ENCODE measurements at places on chromosomes 3 and 15.

- DNase-seq: no peak
Observed at GRCh38 chr3:103968131-103968530, 1398.6 kb upstream of the ALCAM start.

DNA sequence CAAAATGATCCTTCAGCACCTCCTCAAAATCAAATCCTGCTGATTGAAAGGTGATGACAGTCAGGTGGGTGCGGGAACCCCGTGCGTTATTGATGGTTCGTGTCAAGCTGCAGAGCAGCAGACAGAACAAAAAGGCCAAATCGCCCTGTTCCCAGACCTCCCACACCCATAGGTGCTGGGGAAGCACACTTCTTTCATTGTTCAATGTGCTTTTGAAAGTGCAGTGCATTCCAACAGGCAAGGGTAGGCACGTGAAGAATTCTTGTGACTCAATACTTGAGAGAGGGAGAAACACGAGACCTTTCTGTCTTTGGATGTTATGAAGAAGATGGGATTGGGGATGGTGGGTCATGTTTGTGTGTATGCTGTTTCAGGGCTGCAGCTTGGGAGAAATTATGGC, 514.0 kb downstream of the MCTP2 start:
- DNase-seq: no peak

DNA sequence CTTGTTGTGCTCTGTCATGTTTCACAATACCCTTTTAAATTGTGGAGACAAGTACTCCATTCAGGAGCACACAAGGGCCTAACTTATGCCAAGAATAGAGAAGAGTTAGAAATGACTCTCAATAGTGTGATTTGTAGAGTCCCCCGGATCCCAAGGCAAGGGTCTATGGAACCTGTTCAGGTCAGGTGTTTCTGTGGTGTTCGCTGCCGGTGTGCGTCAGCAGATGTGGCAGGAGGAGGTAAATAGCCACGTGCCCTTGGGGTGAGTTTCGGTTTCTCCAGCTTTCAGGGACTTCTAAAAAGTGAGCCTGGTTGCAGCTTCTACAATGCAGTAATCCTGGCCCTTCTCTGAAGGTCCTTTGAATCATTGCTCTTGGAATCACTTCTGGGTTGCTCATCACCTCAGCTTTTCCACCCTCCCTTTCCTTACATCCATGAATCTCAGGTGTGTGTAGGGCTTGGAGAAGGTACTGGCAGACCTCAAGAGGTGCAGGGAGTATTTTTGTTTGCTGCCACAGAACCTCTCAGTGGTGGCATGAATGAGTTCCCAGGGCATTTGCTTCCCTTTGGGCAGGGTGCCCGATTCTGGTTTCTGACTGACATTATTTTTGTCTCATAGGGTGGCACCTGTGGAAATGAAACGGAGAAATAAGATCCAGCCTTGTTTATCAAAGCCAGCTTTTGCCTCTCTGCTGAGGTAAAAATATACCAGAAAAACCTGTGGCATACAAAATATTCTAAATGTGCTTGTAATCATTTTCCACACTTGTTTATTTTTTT, 7.3 kb downstream of the ST3GAL6 start:
- DNase-seq: no peak

- DNase-seq: no peak
Observed at GRCh38 chr15:72923289-72923688, 129.0 kb upstream of the NEO1 start.

GRCh38 chr3:105691633-105692032, 177.2 kb downstream of the CBLB start:
- no peak for DNase-seq

DNA sequence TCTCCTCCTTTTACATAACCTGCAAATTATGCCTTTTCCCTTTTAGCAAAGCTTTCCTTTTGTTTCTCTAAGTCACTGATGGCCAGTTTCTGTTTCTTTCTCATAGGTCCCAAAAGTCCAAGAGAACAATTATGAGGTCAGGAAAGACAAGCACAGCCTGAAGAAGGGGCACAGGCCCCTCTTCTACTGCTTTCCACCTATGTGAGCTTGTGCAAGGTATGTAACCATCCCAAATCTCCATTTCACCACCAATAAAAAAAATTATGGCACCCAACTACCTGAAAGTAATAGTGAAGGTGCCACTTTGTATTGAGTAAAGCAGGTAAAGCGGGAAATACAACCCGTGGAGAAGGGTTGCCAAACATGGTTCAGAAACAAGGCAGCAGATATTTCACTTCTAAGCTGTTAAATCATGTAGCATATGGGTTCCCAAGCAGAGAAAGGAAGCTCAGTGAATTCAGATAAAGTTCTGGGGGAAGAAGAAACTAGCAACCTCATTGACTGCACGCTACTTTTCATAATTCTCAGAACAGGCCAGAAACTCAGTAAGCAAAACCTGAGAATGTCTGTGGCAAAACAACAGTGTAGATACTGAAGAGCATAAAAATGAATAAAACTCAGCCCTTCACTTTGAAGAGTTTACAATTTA, 4.2 kb downstream of the PLOD2 start:
- DNase-seq: no peak

DNA sequence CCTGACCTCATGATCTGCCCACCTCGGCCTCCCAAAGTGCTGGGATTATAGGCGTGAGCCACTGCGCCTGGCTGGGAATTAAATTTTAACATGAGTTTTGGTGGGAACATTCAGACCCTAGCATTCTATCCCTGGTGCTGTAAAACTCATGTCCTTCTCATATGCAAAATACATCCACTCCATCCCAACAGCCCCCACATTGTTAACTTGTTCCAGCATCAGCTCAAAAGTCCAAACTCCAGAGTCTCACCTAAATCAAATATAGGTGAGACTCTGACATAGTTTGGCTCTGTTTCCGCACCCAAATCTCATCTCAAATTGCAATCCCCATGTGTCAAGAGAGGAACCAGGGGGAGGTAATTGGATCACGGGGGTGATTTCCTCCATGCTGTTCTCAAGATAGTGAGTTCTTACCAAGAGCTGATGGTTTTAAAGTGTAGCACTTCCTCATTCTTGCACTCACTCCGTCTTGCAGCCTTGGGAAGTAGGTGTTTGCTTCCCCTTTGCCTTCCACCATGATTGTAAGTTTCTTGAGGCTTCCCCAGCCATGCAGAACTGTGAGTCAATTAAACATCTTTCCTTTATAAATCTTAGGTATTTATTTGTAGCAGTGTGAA, 96.2 kb upstream of the PLCL2 start:
- DNase-seq: no peak

GRCh38 chr15:92907896-92908712, 8.0 kb downstream of the CHD2 start:
- DNase-seq: no peak

- DNase-seq: no peak
Observed at GRCh38 chr15:78933187-78933822, 11.5 kb downstream of the CTSH start.

DNA sequence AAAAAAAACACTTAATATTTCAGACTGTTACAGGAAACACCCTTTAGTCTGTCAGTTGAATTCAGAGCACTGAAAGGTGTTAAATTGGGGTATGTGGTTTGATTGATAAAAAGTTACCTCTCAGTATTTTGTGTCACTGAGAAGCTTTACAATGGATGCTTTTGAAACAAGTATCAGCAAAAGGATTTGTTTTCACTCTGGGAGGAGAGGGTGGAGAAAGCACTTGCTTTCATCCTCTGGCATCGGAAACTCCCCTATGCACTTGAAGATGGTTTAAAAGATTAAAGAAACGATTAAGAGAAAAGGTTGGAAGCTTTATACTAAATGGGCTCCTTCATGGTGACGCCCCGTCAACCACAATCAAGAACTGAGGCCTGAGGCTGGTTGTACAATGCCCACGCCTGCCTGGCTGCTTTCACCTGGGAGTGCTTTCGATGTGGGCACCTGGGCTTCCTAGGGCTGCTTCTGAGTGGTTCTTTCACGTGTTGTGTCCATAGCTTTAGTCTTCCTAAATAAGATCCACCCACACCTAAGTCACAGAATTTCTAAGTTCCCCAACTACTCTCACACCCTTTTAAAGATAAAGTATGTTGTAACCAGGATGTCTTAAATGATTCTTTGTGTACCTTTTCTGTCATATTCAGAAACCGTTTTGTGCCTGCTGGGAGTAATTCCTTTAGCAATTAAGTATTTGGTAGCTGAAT, 17.9 kb downstream of the TMEM43 start:
- DNase-seq: no peak

DNA sequence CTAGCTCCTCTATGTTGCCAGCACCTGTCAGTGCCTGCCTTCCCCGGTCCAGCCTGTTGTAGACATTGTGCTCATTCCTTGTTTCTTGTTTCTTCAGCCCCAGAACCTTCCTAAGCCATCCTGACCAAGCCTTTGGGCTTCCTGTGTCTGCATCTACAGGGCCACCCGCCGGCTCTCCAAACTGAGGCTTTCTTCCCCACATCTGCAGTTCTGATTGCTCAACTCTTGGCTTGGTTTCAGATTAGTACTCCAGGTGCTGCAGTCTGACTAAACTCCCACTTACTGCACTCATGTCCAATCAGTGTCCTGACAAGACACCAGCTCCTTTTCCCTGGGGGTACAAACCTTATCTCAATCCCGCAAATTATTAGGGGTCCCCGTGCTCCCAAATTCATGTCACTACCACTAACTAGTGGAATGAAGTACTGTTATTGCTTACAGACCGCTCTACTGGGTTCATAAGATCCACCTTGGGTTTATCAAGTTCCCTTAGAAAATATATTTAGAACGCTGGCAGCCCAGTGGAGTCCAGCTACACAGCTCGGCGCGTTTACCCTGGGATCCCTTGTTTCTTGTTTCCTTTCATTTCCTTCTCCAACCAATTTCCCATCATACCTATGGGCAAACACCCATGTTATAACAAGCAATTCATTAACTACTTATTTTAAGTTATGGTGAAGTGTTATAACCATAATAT, 114.2 kb upstream of the TJP1 start:
- DNase-seq: no peak

DNA sequence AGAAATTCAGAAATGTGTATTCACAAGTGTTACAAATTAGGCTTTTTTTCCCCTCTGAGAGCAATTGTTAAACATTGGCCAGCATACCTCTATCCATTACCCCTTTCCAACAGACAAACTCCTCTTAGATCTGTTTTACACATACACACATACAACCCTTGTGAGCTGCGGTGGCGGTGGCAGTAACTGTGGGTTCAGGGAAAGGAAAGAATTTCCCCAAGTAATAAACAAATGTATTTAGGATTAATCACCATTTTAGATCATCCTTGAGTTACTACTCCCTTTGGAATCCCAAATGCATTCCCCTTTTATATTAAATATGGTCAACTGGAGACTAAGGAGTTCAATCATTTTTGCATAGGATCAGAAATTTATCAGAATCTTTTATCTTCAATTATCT, 667.0 kb downstream of the FHIT start:
- DNase-seq: no peak

DNA sequence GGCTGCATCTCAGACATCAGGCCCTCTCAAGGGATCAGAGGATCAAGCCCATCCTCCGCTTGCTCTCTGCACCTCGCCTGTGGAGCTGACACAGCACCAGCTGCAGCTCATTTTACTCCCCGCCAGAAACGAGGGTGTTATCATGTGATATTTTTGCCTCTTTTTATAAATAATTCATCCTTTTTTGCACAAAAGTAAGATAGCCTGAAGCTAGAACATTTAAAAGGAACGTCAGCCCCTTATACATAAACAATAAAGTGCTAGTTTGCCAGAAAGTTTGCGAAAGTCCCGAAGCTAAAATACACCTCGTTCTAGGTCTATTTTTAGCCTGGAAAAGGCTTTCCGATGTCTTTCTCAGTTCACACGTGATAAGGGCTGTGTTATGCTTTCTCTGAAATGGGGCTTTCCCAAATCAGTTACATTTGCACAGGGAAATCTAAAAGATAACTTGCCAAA, 9.6 kb upstream of the FAM174B start:
- DNase-seq: no peak

GRCh38 chr15:36221992-36222391, 357.4 kb upstream of the CDIN1 start:
- no peak for DNase-seq

DNA sequence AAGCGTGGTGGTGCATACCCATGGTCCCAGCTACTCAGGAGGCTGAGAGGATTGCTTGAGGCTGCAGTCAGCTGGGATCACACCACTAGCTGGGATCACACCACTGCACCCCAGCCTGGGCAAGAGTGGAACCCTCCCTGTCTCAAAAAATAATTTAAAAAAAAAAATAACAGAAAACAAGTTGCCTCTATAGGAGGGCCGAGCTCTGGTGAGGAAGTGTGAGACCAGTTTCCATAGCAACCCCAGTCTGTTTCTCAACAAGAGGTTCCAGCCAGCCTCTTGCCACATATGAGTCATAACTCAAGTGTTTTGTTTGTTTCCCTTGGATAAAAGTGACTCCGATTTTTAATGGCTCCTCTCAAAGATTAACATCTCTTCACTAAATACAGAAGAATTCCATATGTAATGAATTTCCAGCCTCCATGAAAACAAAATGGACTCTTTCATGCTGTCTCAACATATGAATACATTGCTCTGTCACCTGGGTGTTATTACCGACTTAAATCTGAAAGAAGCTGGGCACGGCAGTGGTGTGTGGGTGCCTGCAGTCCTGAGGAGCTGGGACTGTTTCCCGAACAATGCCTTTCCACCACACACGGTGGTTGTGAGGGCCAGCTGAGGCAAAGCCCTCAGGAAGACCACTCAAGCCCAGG, 19.7 kb downstream of the TMEM43 start:
- no peak for DNase-seq

GRCh38 chr3:159724627-159725026, 264.0 kb upstream of the IL12A start:
- DNase-seq: no peak
